Renal pelvis (tissue), 12 donors: ENCODE measurements at places on chromosomes 11 and 22. TPM values are rescaled to one million over a fixed set of nuclear protein-coding genes. Genes with fewer than 3 reads are reported as not detected.

SLC22A25 gene
- polyA plus RNA-seq, result not detected

ARL14EP gene
- 53.5 TPM for polyA plus RNA-seq

GRCh38 chr11:120867988-120868387 lies 155.9 kb upstream of the TBCEL start:
- no peak for DNase-seq

- no peak for DNase-seq
Observed at GRCh38 chr11:11450744-11451362, 97.8 kb upstream of the CSNK2A3 start.

PLA2G3 gene
- 0.19 TPM for polyA plus RNA-seq

SAA2 gene
- polyA plus RNA-seq, result 0.31 TPM

MUC5B gene
- 0.01 TPM for polyA plus RNA-seq

DNA sequence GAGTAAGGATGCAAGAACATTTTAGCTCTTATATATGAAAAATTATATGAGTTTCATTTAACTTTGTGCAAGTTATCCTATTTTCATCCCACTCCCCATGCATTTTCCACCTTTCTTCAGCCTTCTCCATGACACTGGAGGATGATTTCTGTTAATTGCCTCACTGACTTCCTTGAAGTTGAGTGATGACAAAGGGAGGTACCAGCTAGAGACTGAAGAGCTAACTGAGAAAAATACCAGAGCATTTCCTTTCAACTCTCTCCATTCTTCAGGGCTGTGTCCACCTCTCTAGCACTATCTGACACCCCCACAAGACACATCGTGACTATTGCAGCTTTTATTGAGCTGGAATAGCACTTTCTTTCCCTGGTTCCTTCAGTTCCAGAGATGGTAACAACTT lies 711.6 kb upstream of the LRRC4C start:
- DNase-seq, result no peak

HOATZ gene
- polyA plus RNA-seq, result 0.08 TPM

DNA sequence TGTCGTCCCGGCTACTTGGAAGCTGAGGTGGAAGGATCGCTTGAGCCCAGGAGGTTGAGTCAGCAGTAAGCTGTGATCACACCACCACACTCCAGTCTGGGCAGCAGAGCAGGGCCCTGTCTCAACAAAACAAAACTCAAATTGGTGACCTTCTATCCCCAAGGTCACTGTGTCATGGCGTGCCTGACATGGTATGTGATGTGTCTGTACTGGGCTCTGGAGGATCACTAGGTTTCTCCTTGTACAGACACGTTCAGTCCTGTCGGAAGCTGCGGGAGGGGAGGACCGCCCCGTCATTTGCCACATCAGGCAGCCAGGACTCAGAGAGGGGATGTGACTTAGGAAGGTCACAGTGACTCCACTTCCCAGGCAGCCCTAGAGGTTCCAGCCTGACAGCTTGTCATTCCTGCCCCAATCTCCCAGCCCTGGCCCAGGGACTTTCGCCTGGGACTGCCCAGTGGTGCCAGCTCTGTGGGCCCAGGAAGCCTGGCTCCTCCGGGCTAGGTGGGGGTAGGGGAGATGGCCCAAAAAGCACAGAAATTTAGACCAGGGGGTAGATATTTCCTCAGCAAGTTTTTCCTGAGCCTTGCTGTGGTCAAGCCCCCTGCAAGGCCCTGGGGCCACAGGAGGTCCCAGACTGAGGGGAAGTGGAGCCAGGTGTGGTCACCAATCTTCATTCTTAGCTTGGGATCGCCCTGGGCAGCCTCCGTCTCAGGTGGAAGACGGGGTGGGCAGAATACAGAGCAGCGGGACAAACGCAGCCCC lies 53.2 kb downstream of the TRIOBP start:
- DNase-seq, result no peak
